ENCODE measurements at places on chromosomes 2 and 18.
A peak's percentile ranks its signal among the peaks of the same experiment; 100 is the strongest.

- no peak for DNase-seq
Measured at GRCh38 chr2:74441690-74442482, at the start of gene RTKN. TSS of gene RTKN (minus strand) at chr2:74441937. CDS start at chr2:74441816, 121 bp downstream.

DNA sequence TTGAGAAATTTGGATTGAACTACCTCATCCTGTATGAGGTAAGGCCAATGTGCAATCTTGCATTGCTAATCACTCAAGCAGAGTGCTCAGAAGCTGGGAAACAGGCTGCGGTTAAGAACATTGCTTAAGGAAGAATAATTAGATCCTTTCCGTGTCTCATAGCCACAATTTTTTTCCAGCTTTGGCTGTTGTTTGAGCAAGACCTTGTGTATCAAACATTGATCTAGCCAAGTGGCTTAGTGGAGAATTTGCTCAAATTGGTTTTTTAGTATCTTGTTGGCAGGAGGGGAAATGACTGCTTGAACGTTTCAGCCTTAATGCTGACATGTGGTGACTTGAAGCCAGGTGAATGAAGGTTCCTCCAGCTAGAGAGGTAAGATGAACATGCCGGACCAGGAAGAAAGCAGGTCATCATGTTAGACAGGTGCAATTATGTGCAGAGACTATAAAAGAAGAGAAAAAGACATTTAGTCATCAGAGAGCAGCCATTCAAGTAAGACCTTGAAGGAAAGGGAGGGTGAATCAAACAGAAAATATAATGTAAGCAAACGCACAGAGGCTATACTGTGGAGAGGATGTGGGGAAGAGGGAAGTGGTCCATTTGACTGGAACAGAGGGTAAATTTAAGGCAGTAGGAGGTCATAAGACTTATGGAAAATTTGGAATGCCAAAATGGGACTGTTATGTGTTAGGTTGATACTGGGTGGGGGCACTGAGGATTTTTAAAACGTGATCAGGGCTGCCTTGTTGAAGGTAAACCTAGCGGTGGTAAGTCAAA is 98.9 kb upstream of the CYP1B1 start:
- no peak for DNase-seq

DNA sequence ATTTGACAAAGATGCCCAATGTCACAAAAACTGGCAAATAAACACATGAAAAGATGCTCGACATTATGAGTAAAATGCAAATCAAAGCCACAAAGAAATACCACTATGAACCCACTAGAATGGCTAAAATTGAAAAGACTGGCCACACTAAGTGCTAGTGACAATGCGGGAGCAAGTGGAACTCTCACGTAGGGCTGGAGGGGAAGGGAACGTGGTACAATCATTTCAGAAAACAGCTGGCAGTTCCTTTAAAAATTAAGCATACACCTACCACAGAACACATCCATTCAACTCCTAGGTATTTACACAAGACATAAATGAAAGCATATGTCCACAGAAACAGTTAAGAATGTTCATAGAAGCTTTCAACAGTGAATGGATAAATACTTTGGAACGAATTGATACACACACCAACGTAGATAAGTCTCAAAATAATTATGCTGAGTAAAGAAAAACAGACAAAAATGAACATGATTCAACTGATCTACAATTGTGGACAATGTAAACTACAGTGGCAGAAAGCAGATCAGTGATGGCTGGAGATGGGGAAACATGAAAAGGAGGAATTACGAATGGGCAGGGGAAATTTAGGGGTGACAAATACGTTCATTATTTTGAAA is 71.7 kb downstream of the MYOM1 start:
- no peak for DNase-seq

GRCh38 chr2:179701524-179702110 is 159.8 kb downstream of the ZNF385B start:
- no peak for DNase-seq

DNA sequence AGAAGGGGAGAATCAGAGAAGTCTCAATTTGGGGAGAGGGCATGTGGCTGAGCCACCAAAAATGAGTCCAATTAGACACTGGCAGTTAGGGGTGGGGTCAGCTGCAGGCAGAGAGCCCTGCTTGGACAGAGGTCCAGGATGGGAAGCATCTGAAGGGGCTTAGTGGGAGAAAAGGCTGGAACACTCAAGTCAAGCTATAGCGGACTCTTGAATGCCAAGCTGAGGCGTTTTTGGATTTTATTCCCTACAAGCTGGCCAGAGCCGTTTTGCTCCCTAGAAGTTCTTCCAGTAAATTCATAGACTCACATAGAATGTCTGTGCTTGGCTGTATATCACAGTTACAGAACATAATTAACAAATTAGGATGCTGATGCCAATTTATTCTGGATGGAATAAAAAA is 172.8 kb downstream of the ACOXL start:
- no peak for DNase-seq

DNA sequence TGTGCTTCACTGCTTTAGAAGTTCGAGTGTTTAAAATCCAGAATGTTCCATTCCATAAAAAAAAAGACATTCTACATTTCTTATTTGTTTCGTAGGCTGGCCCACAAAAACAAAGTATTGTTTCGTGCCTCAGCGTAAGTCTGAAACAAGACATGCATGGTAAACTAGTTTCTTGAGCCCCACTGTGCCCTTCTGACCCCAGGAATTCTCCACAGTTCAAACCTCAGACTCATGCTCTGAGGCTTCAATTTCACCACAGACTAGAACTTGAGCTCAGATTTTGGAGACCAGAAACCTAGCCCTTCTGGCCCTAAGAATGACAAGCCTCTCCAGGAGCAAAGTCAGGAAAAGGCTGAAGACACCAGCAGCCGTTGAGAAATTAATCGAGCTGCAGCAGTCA is 151.5 kb downstream of the SLC8A1 start:
- DNase-seq = no peak

DNA sequence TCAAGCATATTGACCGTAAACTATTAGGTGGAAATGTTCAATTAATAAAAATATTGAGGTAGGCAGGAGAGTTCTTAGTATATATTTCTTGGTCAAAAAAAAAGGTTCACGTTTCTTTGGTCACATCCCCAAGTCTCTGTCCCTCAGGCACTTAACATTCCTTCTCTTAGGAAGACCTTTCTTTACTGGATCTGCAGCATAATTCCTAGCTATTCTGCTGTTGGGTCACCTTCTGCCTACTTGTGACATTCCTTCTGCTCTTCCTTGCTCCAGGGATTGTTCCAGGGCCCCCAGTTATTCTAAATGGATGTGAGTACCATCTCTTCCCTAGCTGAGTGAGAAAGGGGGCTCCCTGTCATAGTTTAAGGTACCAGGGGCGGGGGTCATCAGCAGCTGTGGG is 4.2 kb downstream of the UGP2 start:
- DNase-seq = no peak

- DNase-seq = no peak
Measured at GRCh38 chr18:76410660-76411417, 84.2 kb downstream of the ZNF516 start.

GRCh38 chr2:217066510-217067270 is 206.8 kb upstream of the TNP1 start:
- DNase-seq = no peak

DNA sequence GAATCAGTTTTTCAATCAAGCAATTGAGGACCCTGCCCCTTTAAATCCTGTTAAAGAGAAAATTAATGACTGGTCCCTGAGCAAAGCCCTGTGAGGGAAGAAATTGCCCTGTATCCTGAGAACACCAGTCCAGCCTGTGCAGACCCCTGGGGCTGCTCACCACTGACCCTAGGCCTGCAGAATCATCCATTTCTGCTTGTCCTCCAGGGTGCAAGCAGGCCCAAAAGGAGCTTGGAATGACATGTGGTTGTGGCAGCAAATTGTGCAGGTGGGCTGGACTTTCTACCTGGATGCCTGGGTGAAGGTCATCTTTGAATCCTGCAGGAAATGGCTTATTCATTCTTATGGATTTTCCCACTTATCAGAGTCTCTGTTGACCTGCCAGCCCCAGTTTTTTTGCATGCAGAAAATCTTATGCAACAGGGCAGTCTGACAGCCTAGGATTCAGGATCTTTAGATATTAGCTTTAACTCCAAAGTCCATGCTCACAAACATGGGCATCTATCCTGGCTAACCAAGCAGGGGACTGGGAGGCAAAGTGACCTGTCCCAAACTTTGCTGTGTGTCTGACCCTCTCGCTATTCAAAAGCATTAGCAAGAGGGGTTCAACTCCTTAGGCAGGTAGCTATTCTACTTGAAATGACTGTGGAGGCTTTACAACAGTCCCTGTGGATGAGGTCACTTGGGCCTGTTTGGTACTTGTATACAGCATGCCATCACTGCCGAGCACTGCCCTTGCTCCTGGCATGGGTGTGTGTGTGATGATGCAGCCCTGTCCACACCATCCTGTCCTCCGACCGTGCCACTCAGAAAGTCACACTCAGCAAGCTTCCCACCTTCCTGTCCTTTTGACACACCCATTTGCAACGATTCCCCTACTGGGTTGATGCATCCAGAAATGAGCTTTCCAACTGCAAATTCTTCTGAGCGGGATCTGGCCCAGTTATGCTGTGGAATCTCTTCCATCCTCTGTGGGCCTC is 85.3 kb downstream of the CAPN13 start:
- DNase-seq = no peak

GRCh38 chr2:83481436-83481835 is 977.6 kb downstream of the SUCLG1 start:
- DNase-seq = no peak

- DNase-seq = no peak
Measured at GRCh38 chr2:142920571-142920970, 43.1 kb downstream of the KYNU start.

GRCh38 chr2:234335661-234336228 is 161.1 kb downstream of the ARL4C start:
- DNase-seq = peak; percentile 25

GRCh38 chr2:188494906-188495305 is 203.2 kb downstream of the GULP1 start:
- no peak for DNase-seq

GRCh38 chr2:66235428-66235827 is 199.5 kb upstream of the MEIS1 start:
- no peak for DNase-seq

DNA sequence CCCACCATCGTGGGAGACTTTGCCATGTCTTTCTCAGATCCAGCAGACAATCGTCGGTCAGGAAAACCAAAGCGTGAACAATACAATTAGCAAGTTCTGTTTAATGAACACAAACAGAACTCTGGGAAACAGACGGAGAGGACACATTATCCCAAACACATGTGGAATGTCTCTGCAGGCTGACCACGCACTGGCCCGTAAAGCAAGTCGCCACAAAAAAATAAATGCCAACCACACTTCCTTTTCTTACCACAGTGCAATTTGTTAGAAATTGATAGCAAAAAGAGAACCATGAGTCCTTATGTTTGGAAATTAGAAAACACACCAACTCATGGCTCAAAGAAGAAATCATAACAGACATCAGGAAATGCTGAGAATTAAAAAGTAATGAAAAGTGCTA is 210.9 kb downstream of the TWIST2 start:
- no peak for DNase-seq

- DNase-seq = peak; percentile 13
Measured at GRCh38 chr2:149160701-149161217, 122.3 kb downstream of the LYPD6B start.

DNA sequence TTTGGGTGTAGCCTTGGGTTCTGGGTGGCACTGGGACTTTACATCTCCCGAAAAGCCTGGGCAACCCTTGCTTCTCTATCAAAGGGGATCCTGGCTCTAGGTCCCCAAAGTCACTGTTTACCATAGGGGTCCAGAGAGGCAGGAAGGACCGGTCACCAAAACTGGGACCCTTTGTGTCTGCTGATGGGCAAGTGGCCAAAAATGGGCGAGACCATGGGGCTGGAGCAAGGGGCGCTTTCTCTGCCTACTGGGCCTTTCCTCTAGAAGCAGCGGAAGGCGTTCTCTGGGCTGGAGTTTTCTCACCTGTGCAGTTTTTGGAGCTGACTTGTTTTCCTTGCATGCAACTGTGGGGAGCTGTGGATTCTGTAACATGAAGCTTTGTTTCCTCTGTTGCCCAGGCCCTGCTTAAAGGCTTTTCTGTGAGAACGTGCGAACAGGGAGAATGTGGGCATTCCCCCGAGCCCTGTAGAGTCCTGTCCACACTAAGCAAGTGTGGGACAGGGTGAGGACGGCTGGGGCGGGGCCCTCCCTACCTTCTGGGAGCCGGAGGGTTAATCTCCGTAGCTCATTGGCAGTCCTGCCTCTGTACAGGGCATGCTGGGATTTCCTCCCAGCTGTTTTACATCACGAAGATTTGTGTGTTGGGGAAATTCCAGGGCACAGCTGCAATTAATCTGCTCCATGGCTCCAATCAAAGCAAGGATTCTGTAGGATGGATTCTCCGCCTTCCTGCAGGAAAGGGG is 50.2 kb downstream of the TGOLN2 start:
- DNase-seq = no peak

- no peak for DNase-seq
Measured at GRCh38 chr2:240960309-240960970, 38.0 kb upstream of the SNED1 start.

DNA sequence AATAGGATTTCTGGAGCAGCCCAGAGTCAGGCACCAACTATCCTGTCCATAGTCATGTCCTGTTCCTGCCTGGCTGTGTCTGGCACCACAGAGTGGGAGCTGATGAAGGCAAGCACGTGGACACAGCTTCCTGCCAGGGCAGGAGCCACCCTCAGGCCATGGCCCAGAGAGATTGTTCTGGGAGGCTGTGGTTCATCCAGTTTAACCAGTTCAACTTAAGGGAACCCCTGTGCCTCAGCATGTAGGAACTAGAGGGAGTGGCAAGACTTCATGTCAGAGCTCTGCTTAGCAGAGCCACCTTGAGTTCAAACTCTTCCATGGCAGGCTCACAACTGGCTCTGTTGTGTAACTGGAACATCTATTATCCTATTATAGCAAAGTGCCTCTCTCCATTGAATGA is 73.2 kb upstream of the NCKAP5 start:
- DNase-seq = no peak

DNA sequence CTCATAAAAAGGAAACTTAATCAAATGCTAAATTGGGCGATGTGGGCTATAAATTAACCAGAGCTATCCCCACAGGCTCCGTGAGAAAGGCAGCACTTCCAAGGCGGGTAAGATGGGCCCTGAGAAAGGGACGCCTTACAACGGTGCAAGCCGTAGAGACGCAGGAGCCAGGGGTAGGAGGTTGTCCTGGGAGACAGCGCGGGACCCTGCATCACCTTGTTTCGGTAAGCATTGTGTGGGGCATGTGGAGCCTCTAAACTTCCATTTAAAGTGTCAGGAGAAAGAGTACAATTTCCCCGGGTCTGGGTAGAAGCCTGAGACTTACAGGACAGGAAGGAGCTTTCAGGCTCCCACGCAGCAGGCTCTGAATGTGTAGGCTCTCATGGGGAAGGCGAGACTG is 1.2 kb upstream of the PER2 start:
- DNase-seq = no peak

GRCh38 chr2:75787532-75788132 is 76.9 kb upstream of the GCFC2 start:
- no peak for DNase-seq

All from stimulated activated CD4-positive, alpha-beta T cell treated with anti-CD3 and anti-CD28 coated beads, Interleukin-12 subunit alpha, Interleukin-12 subunit beta, amount 100 ng/mL, for 24 hours (primary cell).